Uterus (tissue), 4 donors: ENCODE measurements at places on chromosomes 7 and 10.

DNA sequence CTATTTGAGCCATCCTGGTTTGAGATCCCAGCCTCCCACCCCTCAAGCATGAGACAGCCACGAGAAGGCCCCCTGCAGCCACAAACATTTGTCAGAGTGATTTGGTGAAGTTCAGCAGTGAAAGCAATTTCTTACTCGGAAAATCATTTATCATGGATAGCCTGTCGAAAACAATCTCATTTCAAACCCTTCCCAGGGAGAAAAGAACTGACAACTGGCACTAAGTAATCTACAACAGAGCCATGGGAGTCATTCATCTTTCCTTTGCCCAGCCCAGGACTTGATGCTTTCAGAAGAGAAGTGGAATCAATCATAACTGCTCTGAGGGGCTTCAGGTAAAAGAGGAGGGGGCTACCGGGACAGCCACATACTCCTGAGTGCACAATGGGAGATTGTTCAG lies 411.2 kb downstream of the KCNMA1 start:
- DNase-seq = no peak

DNA sequence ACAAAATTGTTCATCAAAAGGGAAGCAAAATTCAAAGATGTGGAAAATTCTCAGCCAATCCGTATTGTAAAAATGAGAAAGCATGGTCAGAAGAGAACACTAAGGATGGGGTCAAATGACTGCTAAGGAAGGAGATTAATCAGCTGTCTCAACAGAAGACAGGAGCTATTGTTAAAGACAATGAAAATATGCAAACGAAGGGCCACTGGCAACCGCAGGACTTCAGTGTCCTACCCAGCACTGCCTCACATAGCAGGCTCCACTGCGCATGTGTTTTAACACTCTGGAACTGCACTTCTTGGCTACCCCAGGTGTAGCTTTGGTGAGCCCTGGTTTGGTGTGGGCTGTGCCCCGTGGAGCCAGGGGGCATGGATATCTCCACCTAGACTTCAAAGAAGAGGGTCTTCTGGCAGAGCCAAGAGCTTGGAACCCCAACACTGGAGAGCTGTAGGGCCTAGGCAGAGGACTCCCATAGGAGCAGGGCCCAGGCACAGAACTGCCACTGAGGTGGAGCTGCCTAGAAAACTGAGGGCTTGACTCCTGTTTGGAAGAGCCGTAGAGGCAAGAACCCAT lies 176.2 kb upstream of the GDF10 start:
- no peak for DNase-seq

- no peak for DNase-seq
Observed at GRCh38 chr7:39921506-39922175, 28.4 kb upstream of the CDK13 start.

DNA sequence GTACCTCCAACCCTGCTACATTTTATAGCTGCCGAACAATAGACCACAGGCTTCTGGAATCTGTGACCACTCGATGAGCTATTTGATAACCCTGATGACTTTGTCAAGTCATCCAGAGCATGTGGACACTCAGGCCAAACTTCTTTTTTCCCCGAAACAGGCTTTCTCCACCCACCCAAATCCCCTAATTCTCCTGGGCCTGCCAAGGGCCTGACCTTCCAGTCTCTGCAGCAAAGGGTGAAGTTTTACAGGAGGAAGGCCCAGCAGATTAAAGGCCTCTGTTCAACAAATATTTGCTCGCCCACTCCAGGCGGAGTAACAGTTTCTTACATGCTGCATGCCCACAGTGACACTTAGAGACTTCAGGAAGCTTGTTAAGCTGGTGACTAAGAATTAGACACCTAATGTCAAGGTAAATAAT lies 2.0 kb downstream of the JCAD start:
- no peak for DNase-seq
